H1 (cell line): ENCODE measurements at places on chromosomes 1 and 21.

DNA sequence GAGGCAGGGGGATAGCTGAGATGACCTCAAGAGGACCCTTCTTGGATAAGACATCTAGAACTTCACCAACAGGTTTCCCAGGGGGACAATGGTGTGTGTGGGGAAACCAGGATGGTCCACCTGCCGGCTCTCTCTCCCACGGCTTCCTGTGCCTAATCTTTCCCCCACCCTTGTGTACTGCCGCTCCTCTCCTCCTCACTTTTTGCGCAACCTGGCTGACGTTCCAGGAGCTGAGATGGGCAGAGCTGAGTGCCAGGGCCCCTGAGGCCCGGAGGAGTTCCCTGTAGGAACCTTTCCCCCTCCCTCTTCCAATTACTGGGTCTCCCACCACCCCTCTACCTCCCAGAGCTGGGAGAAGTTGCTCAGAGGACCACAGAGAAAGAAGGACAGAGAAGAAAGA, 6.9 kb downstream of the SLC26A9 start:
- no peak for DNase-seq

GRCh38 chr1:23748016-23748415, 4.7 kb downstream of the ELOA start:
- DNase-seq = no peak

- no peak for DNase-seq
Measured at GRCh38 chr1:91777196-91777595, 108.8 kb downstream of the TGFBR3 start.

- DNase-seq = no peak
Measured at GRCh38 chr21:26565111-26565510, 8.0 kb downstream of the CYYR1 start.

DNA sequence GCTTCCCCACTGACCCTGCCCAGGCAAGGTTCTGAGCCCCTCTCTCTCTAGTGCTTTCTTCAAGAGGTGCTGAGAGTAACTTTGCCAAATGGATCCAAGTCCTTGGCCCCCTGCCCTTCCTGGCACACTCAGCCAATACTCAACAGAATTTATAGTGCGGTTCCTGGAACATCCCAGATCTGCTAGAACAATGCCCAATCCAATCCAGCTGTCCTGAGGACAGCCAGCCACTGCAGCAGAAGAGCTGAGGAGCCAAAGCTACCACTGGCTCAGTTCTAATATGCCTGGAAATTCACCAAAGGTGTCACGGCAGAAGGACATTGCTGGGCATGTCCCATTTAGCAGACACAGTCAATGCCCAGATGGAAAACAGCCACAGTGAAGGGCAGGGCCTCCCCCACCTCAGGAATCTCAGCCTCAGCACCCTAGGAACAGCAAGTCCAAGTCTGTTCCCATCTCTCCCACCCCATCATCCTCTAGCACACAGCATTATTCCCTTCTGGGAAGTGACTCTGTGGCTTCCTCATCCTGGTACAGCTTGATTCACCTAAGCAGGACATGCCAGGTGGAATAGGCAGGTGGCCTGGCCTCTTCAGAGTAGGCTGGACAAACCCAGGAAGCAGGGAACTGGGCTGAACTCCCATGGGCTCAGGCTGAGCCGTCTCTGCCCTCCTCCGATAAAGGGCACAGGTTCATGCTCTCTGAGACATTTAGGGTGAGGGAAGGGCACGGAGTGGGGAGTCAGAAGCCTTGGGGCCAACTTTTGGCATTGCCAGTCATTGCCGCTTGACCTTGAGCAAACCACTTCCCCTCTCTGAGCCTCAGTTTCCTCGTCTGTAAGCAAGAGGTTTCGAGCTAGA, 24.6 kb downstream of the PMVK start:
- DNase-seq = no peak

GRCh38 chr1:85984636-85985035, 171.9 kb downstream of the COL24A1 start:
- DNase-seq = no peak

GRCh38 chr1:78052685-78053405, 7.1 kb downstream of the GIPC2 start:
- no peak for DNase-seq

DNA sequence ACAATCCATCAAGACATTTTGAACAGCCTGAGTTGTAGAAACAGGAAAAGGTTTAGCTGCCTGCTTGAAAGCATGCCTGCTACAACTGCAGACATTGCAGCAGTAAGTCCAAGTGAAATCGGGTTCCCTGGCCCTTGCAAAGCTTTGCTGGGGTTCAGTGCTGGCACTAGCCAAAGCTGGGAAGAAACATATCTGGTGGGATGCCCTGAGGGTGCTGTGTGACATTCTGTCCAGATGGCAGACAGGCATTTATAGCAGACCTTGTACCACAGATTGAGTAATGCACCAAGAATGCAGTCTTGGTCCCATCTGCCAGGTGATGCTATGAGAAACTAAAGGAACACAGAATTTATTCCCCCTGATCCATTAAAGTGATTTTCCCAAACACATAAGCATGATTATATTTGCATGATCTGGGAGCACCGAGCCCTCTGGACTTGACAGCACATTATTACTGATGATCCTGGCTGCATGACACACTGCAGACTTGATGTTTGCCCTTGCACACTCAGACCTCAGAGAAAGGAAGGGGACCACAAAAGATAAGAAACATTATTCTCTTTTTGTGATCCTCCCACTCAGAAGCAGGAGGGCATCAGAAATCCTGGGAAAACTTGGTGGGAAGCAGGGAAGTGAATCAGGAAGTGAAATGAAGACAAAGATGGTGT, 223.7 kb upstream of the FAM78B start:
- no peak for DNase-seq

DNA sequence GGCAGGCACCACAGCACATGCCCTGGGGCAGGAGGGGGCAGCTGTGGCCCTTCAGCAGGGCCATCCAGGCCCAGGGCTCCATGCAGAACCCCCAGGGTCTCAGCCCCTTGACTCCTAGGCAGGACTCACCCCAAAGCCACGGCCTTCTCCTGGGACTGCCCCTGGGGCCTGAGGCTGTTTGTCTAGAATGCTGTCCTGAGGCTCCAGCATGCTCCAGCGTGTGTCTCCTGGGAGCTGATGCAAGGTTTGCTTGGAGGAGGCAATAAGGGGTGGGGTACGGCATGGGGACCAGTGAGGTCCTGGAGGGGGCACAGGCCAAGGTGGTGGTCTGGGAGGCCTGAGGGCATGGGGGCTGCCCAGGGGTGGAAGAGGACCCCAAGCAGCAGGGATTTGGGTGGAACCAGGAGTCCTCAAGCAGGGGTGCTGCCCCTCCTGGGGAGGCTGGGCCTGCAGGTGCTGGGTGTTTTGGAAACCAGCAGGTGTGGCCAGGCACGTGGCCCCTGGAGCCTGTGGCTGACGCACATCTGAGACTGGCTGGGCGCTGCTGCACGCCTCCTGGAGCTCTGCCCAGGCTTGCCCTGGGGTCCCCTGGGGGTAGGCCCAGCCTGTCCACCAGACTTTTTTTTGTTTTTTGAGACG, 7.8 kb upstream of the CALML6 start:
- DNase-seq = no peak

DNA sequence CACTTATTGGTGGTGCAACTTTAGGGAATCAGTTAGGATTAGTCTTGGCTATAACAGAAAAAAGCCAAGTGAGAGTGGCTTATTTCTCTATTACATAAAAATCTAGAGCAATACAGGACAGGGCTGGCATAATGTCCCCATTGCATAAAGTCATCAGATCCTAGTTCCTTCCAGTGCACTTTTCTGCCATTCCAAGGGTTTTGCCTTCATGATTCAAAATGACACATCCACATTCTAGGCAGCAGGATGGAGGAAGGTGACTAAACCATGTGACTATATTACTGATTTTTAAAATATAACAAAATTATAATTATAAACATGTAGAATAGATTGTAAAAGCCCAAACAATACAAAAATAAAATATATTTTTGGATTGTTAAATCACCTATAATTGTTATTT, 18.8 kb downstream of the JUN start:
- no peak for DNase-seq

DNA sequence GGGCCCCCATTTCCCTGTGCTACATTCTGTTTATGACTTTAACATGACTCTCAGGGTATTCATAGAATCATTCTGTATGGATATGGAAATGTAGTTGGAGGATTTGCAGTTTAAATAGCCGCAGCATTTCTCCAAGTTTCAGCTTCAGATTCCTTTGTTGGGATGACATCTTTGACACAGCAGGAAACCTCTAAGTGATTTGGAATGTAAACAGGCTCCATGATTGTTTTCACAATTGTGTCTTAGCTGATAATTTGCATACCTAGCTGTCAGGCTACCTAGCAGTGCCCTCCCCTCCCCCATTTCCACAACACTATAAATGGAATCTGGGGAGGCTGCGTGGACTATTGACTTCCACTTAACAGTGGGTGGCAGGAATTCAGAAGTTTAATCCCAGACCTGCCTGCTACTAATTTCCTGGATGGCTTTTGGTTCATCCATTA, 290.2 kb downstream of the HLX start:
- DNase-seq = no peak

GRCh38 chr1:37137014-37137413, 102.7 kb upstream of the GRIK3 start:
- DNase-seq = no peak

- DNase-seq = no peak
Measured at GRCh38 chr21:17340081-17340480, 172.8 kb upstream of the CXADR start.

- DNase-seq = no peak
Measured at GRCh38 chr1:200354243-200354642, 55.6 kb downstream of the ZNF281 start.

GRCh38 chr1:116850436-116850835, 59.3 kb upstream of the PTGFRN start:
- DNase-seq = no peak

DNA sequence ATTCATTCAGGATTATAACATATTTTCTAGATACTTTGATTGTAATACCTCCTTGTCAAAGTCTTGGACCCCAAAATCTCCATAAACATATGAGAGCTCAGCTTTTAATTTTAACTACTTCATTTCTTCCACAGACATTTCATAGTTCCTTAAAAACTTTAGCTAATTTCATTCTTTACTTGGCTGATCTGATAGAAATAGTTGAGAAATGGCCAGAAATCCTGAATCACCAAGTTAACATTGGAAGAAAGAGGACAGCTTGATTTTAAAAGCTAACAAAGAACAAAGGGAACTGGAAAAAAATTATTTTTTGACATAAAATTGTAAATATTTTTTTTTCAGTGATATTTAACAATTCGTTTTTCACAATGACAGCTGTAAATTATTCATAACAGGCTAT, 216.5 kb downstream of the NTNG1 start:
- DNase-seq = no peak

GRCh38 chr1:14733048-14733778, 134.7 kb downstream of the KAZN start:
- peak; percentile 57 for DNase-seq

DNA sequence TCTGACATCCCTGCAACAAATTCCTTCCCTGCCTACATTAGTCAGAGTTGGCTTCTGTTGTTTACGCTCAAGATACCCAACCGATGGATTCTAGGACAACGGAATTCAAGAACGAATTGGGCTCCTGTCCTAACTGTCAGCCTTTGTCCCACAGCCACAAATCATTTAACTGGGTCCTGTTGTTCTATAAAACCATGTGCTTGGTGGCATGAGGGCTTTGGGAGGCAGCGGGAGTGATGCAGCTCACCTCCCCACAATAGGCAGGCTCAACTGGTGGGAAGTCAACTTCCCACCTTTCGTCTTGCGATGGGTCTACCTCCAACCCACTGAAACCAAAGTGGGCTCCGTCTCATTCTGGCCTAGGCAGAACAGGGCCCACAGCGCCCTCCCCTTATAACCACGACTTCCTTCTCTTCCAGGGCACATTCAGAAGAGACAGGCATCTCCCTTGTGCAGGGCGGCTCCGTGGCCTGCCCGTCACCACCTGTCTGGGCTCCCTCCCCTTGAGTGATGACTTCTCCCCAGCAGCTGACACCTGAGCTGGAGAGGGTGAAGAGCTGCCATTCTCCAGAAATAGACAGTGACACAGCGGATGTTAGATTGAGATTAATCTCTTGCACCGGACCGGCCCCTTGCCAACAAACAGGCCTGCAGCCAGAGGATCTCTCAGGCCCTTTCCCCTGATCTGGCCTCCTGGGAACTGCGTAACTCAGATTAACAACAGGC, 26.5 kb downstream of the LRRC38 start:
- no peak for DNase-seq

GRCh38 chr1:113508364-113509164, 118.2 kb downstream of the MAGI3 start:
- DNase-seq = no peak

GRCh38 chr1:222950892-222951291, 136.1 kb downstream of the DISP1 start:
- DNase-seq = no peak

GRCh38 chr1:182071924-182072323, 10.4 kb upstream of the ZNF648 start:
- DNase-seq = no peak

DNA sequence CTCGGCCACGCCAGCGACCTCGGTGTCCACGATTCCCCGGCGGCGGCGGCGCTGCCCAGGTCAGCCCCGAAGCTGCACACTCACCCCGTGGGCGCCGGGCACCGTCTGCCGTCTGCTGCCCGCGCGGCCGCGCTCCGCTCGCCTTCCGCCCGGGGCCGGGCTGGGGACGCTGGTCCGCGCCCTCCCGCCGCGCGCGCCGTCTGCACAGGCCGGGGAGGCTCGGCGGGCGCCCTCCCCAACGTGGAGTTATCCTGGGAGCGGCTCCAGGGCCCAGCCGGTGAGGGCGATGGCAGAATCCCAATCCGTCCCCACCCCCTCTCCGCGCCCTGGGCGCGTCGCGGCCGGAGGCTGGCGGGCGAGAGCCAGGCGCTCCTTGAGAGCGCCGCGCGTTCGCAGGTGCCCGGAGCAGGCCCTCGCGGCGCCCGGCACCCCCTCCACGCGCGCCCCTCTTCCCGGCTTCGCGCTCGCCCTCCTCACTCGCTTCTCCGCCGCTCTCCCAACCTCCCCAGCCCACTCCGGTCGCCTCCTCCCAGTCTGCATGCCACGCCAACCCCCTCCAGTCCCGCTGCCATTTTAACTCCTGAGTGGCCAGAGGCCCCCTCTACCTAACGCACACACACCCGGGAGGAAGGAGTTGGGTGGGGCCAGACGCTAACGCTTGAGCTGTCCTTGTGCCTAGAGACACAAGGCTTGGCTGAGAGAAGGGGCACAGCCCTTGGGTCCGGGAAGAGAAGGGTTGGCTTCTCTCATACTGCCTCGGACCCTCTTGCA, at the start of gene LRRN2:
TSS of gene LRRN2 (minus strand) at position 503 of the 771 bp plus-strand sequence. CDS start 65,746 bp downstream, outside the sequence.
- no peak for DNase-seq

GRCh38 chr1:174690266-174690665, 242.5 kb downstream of the GPR52 start:
- no peak for DNase-seq

GRCh38 chr1:80982831-80983230, 817.9 kb upstream of the ADGRL2 start:
- no peak for DNase-seq

DNA sequence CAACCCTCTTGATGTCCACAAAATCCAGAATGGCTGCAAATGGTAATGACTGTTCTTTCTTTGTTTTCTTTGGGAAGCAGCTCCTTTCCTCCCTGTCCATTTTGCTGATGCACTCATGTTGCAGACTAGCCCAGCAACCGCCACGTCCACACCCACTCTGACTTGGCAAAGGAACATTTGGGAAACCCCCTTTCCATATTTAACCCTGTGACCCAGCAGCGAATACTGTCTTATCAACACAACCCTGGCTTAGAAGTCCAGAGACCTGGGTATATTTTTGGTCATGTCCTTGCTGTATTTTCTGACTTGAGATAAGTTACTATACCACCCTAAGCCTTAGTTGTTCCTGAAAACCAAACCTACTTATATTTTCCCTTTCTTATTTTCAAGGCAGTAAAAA, 18.1 kb upstream of the SHE start:
- no peak for DNase-seq

- no peak for DNase-seq
Measured at GRCh38 chr1:12010746-12011570, 8.3 kb upstream of the MIIP start.
